ENCODE measurements at places on chromosomes 1 and 21.
A peak's percentile ranks its signal among the peaks of the same experiment; 100 is the strongest.

- no peak for DNase-seq
These were observed at the start of gene TMPRSS2 for GRCh38 chr21:41507521-41508414. Gene TMPRSS2, minus strand, starts transcription at chr21:41508158. Its CDS starts 10,025 bp downstream, at chr21:41498133.

DNA sequence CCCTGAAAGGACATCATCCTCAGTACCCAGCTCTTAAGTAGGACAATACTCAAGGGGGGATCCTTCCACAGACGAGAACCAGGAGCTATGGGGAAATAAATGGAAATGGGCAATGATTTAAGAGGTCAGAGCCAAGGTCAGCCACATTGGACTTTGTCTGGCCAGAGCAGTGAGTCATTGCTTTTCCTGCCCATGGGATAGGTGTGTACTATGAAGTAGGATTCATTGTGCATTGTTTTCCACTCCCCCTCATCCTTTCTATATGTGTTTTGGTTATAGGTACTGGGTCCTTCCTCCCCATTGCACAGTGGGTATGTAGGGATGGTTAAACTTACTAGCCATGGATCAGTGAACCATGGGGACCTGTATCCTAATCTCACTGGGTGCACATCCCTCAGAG lies 328.9 kb upstream of the USP25 start:
- DNase-seq = no peak

DNA sequence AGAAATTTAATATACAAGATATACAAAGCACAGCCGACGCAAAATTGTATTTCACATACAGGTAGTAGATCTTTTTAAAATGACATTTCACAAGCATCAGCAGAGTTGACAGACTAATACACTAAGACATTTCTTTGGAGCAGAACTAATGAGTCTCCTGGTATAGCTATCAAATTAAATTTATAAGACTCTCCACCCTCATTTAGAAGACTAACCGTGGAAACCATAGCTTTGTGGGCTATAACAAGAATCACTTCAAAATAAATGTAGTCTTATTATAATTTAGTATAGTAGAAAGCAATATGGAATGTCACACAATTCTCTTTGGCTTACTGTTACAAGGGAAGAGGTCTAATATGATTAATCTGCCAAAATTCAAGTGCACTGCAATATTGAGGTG lies 204.9 kb downstream of the VAV3 start:
- no peak for DNase-seq

- no peak for DNase-seq
These were observed 23.9 kb downstream of the VAV3 start for GRCh38 chr1:107941123-107941522.

GRCh38 chr1:27368869-27369582 lies 2.3 kb upstream of the MAP3K6 start:
- DNase-seq = no peak

DNA sequence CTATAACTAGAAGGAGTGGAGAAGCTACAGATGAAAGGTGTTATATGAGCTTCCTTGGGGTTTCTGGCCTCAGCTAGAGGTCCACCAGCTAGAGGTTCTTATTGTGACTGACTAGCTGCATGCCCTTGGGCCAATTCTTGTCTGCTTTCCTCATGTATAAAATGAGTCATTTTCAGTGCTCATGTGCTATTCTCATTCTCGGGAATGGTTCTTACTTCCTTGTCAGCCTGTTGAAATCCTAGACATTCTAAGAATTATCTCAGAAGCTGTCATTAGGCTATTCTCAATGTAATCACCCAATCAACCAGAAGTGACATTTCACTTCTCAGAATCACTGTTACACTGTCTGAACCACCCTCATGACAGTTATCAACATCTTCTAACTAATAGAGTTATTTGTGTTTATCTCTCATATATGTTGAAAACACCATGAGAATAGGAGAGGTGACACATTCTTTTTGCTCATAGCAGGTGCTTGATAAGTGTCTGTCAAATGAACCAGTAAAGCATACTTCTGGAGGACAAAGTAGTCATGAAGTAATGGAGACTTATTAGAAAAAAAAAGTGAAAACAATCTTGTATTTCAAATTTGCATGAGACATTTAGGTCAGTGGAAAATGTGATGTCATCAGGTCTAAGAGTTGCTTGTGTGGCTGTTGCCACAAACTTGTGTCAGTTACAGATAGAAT lies 122.8 kb upstream of the IVNS1ABP start:
- peak; percentile 31 for DNase-seq

DNA sequence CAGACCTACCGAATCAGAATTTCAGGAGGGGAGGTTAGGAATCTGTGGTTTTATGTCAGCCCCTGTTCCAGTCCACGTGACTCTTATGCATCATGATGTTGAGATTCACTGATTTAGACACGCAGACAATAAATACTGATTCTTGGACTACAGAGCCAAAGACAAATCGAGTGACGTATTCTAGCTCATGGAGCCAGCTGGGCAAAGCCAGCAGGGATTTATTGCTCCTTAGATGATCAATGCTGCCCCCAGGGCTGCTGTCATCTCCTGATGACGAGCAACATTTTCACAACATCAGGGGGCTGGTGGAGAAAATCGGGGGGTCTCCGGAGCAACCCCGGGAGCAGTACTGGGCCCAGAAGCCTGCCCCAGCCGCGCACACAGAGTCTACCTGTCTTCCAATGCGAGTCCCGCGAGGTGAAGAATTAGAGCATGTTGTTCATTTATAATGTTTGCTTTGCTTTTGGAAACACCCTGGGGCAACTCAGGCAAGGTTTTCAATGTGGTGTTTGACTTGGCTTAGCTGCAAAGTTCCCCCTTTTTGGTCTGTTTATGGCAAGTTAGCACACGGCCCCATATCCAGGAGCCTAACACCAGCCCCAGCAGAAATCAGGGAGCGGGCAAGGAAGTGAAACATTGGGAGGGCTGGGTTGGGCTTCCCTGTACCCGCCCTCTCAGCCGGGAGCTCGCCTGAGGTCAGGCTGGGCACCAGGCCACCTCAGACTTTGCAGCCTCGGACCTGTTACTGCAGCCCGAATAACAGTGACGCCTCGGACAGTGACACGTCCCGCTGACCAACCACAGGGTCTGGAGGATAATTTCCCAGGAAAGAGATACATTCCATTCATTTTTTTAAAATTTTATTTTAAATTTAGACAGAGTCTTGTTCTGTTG lies 19.9 kb upstream of the CLDN14 start:
- no peak for DNase-seq

GRCh38 chr1:204104331-204105130 lies 31.6 kb downstream of the SOX13 start:
- DNase-seq = peak; percentile 20

- no peak for DNase-seq
These were observed 10.1 kb downstream of the H6PD start for GRCh38 chr1:9244501-9245229.

DNA sequence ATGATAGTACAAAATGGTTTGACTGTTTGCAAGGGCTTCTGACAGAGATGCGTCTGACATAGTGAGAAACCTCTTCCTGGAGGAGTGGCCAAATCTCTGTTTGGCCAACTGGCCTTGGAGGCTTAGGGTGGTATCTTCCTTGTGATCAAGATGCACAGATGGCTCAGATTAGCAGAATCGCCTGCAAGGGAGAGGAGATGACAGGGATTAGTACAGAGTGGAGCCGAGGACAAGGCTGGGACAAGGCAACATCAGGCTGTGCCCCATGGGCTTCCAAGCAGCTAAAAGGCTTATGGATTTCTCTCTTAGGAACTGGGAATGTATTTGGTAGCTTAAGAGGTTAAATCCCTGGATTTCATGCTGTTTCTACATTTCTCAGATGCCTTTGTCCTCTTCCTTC lies 379.1 kb downstream of the SIPA1L2 start:
- DNase-seq = no peak

DNA sequence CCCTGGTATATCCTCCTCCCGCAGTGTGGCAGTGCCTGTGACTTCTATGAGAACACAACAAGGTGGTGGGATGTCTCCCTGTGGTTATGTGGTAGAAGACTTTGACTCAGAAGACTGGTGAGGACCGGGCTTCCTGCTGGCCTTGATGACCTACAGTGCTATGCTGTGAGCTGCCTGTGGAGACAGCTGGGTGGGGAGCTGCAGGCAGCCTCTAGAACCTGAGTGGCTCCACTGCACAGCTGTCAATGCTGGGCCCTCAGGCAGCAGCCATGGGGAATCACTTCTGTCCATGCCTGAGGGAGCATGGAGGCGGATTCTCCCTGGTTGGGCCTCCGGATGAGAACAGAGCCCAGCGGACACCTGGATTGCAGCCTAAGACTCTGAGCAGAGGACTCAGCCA lies 14.9 kb downstream of the SLC1A7 start:
- no peak for DNase-seq

GRCh38 chr1:185155600-185156287 lies 1.0 kb downstream of the TRMT1L start:
- no peak for DNase-seq

DNA sequence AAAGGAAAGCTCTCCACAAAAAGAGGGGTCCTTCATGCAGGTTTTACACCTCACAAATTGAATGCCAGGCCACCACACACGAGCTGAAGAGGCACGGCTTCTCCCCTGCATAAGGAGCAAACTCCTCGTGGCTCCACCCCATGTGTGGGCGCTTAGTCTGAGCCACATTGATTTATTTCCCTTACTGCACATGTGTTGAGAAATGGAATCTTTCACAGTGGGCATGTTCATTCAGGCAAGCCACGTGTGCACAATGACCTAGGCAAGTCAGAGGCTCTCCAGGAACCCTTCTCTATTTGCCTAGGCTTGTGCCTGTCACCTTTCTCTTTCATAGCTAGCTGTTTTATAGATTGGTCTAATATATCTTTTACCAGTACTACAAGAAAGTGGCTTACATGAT lies 120.5 kb downstream of the LTN1 start:
- no peak for DNase-seq

DNA sequence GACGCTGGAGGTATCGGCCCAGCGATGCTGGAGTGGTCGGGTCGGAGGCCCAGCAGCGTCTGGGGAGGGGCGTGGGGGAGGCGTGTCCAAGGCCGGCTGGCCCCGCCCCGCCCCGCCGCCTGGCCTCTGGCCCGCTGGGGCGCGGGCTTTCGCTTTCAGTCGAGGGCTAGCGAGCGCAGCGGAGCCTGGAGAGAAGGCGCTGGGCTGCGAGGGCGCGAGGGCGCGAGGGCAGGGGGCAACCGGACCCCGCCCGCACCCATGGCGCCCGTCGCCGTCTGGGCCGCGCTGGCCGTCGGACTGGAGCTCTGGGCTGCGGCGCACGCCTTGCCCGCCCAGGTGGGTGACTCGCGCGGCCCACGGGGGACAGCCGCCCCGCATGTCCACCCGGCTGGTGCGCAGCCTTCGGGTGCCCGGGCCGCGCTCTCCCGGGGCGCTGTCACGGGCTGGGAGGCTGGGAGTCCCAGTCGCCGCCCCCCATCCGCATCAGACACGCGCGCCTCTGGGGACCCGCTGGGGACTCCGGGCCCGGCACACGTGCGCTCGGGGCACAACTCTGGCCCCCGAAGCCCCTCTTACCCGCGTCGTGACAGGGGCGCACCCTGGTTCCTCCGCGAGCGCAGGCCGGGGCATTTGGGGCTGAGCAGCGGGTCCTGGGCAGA lies at the start of gene TNFRSF1B:
Gene TNFRSF1B, plus strand, starts transcription at position 158 of the 659 bp plus-strand sequence. Its CDS starts 101 bp downstream, at position 259.
- peak; percentile 76 for DNase-seq

DNA sequence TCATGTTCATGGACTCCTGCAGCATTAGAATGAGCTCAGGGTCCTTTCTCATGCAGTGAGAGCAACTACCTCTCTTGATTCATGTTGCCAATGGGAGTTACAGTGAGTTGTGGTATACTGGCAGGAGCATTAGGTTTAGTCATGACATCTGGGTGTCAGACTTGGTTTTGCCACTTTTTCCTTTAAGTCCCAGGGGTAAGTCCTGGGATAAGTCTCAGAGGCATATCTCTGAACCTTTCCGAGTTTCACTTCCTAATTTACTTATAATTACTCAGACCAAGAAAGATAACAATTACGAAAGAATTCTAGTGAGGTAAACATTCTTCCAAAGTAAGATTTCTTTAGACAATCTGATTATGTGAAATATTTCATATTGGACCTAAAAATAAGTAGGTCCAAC lies 606.0 kb downstream of the SMYD3 start:
- DNase-seq = no peak

DNA sequence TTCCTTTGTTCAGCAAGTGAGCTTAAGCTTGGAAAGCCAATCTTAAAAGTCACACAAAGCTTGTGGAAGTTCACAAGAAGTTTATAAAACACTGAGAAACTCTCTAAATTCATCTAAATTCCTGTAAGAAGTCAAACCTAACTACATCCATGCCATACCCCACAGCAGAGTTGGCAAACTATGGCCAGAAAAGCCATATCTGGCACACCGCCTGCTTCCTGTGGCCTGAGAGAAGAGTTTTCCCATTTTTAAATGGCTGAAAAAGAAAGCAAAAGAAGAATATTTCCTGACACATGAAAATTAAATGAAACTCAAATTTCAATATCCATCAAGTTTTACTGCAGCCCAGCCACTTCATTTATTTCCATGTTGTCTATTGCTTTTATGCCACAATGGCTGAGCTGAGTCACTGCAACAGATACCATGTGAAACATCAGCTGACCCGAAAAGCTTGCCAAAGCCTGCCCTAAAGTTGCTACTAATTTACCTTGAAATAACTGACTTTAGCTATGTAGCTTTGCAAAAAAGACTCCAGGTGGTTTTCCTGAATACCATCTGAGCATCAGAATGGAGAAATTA lies 237.1 kb downstream of the SLC45A1 start:
- no peak for DNase-seq

DNA sequence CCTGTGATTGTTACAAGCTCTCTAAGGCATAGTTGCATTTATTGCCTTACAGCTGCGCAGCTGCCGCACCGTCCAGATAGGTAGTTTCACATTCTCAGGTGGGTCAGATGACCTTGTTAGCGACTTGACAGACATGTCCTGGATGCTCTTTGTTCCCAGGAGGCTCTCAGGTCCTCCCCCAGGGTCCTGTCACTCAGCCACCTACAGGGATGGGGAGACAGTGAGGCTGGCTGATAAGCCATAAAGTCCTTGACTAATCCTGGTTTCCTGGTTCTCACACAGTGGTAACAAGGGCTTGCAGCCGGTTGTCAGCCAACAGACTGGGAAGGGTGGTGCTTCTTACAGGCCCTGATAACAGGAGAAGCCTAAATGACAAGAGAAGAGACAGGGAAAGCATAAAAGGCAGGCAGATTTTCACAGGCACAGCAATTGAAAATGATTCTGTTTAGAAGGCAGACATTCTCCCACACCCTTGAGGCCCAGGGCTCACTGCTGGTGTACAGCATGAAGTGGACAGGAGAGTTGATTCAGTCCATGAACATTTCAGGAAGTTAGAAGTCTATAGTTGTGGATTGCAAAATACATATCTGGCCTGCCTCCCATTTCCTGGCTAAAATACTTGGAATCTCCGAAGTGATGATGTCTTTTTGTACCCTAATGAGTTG lies 2.9 kb downstream of the ARF1 start:
- DNase-seq = no peak

- no peak for DNase-seq
These were observed 31.3 kb downstream of the NVL start for GRCh38 chr1:224298346-224299330.

DNA sequence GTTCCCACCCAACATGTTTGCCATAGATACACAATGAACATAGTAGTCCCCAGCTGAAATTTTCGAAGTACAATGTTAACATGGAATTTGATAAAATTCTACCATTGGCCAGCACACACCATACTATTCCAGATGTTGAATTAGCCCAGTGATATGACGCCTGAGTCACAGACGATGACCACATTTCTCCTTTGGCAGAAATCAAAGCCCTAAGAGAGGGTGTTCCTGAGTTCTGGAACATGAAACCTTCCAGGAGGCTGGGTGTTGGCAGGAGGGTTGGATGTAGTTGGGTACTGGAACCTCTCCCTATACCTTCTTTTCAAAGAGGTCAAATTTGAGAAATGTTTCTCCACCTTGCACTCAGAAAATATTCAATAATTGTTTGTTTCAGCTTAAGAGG lies 37.8 kb downstream of the LPAR3 start:
- DNase-seq = no peak

- no peak for DNase-seq
These were observed 13.1 kb downstream of the FAM78B start for GRCh38 chr1:166153525-166154314.
